ENCODE measurements at places on chromosomes 13 and 19.

DNA sequence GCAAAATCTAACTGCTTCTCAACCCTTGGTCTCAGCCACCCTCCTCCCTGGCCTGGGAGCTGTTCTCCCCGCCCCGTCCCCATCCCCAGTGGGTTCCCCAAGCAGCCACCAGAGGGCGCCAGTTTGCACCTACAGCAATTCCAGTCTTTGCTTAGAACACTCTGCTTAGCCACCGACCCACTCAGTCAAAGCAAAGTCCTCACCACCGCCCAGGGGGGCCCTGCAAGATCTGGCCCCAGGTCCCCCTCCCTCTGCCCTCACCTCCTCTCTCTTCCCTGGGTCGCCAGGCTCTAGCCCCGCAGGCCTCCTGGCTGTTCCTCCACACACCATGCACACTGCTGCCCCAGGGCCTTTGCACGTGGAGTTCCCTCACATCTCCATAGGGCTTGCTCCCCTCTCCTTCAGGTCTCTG, 12.4 kb downstream of the TMEM143 start:
- DNase-seq = no peak

DNA sequence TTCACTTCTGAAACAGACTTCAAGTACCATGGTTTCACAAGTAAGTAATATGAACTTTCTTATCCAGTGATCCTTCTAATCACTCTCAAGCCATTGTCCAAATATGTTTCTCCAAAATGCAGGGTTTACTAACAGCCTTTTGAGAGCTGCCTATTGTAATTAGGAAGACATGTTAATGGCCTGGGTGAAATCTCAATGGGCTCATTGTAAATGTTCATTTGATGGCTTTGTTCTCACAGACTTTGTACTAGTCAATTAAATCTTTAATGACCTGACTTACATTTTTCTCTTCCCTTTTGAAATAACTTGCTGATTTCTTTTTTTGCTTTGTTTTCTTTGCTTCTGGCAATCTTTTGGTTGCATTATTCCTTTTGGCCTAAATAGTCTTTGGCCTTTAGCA, 444.8 kb downstream of the LIG4 start:
- DNase-seq = no peak

GRCh38 chr13:50910485-50910805, 854 bp downstream of the RNASEH2B start:
- DNase-seq = no peak

DNA sequence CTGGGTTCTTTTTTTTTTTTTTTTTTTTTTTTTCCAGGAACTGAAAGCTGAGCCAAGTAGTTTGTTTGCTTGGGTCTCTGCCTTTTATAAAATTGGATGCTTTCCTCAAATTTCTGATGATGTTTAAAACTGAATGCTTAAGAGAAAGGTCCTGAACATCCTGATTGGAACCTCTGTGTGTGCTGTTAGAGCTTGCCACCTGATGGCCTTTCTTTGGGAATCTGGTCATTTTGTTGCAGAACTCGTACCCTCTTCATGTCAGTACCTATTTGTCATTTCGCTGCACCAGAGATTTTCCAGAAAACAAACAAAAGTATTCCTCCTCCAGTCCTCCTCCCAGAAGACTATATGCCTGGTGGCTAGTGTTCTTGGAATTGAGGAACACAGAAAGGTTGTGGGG, 81.2 kb upstream of the KLF12 start:
- DNase-seq = no peak

GRCh38 chr19:54035215-54036178, 28.2 kb downstream of the VSTM1 start:
- peak; percentile 62 for DNase-seq

- DNase-seq = no peak
These were observed 3.7 kb downstream of the CDC34 start for GRCh38 chr19:535017-535835.

GRCh38 chr13:30352121-30352520, 44.8 kb upstream of the KATNAL1 start:
- DNase-seq = no peak

DNA sequence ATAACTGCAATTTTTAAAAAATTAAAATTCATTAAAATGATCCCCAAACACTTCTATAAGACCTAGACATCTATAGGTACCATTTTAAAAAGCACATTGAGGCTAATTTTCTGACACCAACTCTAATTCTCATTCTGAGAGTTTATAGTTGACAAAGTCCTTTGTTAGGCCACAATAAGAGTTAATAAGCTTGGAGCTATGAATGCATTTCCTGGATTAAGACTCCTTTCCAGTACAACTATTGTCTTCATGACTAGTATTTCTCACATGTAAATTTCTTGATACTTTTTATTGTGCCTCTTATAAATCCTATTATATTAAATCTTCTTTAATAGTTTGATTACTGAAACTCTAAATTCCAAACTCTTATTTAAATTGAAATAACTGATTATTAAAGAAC, 340.8 kb downstream of the KLF12 start:
- DNase-seq = no peak

DNA sequence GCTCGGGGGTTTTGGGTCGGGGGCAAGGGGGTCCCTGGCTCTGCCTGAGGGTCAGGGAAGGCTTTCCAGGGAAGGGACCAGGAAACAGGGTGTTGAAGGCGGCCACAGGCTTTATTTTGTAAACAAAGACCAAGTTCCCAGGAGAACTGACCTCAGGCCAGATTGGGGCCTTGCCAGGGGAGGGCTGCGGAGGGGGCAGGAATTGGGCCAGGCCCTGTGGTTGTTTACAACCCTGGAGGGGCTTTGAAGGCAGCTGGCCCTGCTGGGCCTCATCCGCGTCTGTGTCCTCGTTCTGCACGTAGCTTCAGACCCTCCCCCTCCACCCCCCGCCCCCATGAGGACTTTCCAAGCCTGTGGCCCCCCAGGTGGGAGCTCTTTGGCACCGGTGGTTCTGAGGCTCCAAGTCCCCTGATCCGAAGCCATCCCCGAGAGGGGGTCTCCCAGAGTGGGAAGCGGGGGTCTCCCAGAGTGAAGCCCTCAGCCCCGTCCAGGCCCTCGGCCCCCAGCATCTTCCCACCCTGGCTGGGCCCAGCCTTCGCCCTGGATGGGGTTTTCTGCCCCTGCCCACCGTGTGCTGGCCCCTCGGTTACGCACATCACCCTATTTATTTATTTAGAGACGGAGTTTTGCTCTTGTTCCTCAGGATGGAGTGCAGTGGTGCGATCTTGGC, 13.5 kb upstream of the BSG start:
- DNase-seq = no peak

DNA sequence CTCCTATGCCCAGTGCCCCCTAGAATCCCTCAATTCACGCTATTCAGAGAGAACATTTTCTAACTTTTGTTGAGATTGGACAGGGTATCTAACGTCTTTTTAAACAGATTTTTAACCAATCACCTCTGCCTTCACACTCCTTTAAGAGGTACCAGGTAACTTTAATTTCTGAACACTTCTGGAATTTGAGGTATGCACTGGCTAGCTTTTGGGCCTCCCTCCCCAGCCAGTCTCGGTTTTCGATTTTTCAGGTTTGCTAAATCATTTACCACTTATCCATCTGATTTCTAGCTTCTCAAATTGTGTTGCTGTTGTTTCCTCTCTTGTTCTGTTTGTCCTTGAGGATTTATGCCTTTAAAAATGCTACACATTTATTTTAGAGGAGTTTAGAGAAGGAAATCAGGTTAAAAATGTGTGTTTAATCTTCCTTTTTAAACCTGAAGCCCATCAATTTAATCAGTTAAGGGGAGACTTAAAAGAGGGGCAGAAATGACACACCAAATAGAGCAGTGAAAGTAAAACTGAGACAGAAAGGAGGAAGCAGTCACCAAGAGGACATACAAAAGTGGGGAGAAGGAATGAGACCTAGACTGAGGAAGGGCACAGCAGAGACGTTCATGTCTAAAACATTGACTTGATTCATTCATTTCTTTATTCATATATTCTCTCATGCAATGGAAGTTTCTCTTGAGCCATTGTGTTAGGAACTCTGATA, 139.6 kb upstream of the HTR2A start:
- DNase-seq = no peak

GRCh38 chr19:31675193-31675913, 326.1 kb upstream of the TSHZ3 start:
- DNase-seq = no peak

- peak; percentile 43 for DNase-seq
These were observed 21.1 kb downstream of the SOHLH2 start for GRCh38 chr13:36193151-36193855.

- no peak for DNase-seq
These were observed 127.4 kb downstream of the MAB21L1 start for GRCh38 chr13:35349052-35349451.

- DNase-seq = peak; percentile 86
These were observed 292.1 kb downstream of the SPRY2 start for GRCh38 chr13:80048802-80049201.

All from fibroblast of the conjunctiva (primary cell).